H7 (cell line): ENCODE measurements at places on chromosomes 13 and 19. TPM values are rescaled to one million over a fixed set of nuclear protein-coding genes. Genes with fewer than 3 reads are reported as not detected.

- no peak for DNase-seq
Observed at GRCh38 chr13:44206434-44206833, 167.2 kb upstream of the SERP2 start.

DNA sequence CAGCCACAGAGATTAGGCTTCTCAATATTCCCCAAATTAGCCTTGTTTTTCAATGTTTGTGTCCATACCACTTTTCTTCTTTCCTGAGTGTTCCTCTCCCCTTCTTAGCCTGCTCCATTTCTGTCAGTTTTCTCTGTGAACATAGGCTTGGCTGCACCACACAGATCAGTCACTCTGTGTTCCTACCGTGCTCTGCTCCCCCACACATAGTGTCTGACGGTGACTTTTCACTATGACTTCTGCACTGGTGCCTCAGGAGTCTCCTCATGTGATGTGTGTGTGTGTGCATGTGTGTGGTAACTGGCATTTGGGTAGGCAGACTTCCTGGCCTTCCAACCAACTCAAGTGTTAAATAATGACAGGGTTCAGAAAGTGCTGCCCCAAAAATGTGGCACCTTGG is 47.9 kb upstream of the MYCBP2 start:
- DNase-seq = peak; percentile 10

- DNase-seq = no peak
Observed at GRCh38 chr13:89628567-89628966, 1718.9 kb upstream of the MIR17HG start.

DNA sequence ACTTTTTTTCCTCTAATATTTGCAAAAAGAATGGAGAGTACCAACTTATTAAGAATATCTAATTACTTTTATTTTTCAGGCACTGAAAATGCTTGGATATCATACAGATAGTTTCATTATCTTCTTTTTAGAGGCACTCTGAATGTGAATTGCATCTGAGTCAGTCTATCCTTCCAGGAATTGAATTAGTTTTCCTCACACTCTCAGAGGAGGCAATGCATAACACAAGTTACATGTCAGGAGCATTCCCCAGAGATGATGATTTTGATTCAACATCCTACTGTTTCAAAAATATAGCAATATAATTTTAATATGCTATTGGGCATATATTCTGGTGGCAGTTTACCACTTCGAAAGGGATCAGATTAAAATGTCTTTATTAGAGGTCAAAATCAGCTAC is 1315.4 kb downstream of the PCDH9 start:
- DNase-seq = no peak

GRCh38 chr13:75454497-75454896 is 27.5 kb downstream of the TBC1D4 start:
- no peak for DNase-seq

DNA sequence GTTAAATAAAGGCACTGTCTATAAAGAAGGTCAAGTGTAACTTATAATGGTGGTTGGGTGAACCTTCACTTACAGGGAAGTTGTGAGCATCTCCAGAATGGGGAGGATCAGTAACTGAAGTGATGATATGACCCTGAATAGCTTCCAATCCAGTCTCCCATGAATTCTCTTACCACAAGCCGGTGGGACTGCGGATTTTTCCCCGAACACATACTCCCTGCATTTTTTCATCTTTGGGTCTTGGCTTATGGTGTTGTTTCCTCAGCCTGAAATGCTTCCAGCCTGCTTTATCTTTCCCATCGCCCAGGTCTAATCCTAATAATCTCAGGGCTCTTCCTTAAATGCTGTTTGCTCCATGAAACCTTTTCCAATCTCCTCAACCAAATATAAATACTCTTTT is 2.0 kb upstream of the CSNK1A1L start:
- DNase-seq = no peak

DNA sequence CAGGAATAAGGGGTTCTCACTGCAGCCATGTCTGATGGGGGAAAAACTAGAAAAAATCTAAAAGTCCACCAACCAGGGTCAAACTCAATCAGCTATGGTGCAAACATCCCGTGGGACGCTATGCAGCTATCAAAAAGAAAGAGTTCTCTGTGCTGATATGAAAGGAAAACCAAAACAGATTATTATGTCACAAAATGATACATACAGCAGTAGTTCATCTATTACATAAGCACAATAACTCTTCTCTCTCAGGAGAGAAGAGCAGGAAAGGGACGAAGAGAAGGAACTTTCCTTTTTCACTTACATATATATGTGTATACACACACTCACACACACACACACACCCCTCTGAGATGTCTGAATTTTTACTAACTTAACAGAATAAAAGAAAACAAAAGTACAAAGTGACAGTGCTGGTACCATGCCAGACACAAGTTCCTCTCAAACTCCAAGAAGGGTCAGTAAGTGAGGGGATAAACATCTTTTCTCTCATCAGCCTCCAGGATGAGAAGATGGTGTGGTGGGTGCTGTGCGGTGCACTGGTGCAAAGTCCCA is 2.9 kb upstream of the FKRP start:
- DNase-seq = no peak

- no peak for DNase-seq
Observed at GRCh38 chr13:74452176-74452575, 318.0 kb upstream of the KLF12 start.

DNA sequence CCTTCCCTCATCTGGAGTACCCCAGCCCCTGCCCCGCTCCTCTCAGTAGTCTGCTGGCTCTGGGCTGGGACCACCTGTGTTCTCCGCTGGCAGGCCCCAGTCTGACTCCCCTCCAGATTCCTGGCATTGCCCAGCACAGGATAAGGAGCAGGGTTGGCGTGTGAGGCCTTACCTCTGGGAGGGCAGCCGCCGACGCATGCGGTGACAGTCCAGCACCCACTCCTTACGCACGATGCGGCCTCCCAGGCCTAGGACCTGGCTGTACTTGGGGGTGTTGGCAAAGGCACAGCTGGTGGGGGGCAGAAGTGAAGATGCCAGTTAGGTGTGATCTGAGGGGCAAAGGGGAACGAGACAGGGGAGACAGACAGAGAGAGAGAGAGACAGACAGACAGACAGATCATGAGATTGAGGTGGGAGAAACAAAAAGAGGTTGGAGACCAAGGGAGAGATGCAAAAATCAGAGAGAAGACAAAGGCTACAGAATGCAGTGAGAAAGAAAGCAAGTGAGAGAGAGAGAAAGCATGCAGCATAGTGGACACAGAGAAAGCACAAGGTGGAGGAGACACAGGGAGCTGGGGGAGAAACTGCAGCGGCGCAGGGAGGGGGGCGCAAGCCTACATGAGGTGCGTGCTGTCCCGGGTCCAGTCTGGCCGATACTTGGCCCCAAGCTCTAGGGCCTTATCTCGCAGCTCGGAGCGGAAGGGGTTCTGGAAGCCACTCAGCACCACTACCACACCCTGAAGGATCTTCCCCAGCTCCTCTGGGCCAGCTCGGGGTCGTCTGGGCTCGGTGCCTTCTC is 18.6 kb downstream of the ZNF575 start:
- DNase-seq = peak; percentile 42

DNA sequence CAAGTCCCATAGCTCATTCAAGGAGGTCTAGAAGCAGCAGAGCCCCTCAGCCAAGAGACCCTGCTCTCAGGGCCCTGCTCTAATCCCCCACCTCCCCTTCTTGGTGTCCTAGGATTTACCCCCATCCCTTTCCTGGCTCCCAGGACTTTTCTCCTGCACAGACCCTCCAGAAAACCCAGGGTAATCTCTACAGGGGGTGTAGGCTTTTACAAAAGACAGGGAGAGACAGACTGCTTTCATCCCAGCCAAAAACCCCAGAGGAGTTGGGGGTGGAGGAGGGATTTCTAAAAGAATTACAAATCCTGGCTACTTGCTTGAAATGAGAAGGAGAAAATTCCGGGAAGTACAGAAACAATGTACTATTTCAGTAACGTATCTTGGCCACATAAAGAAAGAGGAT is 133.3 kb downstream of the TNFSF13B start:
- peak; percentile 20 for DNase-seq

GRCh38 chr19:41691268-41691970 is 3.3 kb upstream of the CEACAM7 start:
- peak; percentile 76 for DNase-seq

GRCh38 chr19:10011974-10012373 is 1.3 kb upstream of the RDH8 start:
- peak; percentile 44 for DNase-seq

GRCh38 chr19:10115392-10116084 is 4.0 kb downstream of the P2RY11 start:
- DNase-seq = no peak

GRCh38 chr19:43700395-43701000 is 15.4 kb upstream of the IRGC start:
- no peak for DNase-seq

GRCh38 chr13:26695360-26695705 is 65.3 kb downstream of the GPR12 start:
- no peak for DNase-seq

DNA sequence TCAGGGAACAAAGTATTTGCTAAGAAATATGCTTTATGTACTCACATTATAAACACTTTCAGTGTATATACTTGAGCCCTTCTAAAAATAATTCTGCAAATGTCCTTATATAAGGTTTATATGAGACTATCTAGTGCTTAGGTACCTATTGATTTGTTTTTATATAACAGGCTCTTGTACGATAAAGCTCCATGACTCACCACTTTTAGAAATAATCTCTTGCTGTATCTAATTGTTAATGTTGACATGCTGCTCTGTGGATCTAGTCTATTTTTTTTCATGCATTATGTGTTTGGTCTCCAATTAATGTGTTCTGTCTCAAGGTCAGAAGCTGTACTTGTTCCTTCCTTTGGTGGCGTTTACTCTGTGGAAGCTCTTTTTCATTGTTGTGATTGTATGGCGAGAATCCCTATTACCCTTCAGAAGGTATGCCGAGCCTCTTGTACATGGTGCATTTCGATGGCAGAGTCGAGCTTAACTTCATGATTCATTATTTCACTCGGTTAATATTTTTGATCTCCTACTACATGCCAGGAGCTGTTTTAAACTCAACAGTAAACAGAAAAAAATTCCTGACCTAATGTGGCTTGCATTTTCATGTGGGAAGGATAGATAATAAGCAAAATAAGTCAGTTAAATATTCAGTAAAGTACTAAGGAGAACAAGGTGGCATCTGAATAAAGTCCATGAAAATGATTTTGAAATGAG is 361.6 kb downstream of the COG6 start:
- DNase-seq = no peak

DNA sequence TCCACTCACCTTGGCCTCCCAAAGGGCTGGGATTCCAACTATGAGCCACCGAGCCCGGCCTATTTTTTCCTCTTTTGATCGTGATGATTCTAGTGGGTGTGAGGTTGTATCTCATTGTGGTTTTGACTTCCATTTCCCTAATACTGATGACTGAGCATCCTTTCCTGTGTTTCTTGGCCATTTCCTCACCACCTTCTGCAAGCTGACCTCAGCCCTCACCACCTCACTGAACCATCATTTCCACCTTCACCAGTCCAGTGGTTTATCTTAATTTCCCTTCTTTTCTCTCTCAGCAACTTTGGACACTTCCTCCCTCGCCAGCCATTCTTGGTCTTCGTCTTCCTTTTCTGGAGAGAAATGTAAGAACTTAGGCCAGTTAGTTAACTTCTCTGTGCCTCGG is 13.0 kb upstream of the BICRA start:
- no peak for DNase-seq

- DNase-seq = peak; percentile 62
Observed at GRCh38 chr19:57888107-57888559, 704 bp downstream of the ZNF814 start.

GRCh38 chr19:42427313-42427712 is at the start of gene LIPE:
Gene LIPE, minus strand, starts transcription at chr19:42427388. Its CDS starts 239 bp downstream, at chr19:42427149.
- no peak for DNase-seq

DNA sequence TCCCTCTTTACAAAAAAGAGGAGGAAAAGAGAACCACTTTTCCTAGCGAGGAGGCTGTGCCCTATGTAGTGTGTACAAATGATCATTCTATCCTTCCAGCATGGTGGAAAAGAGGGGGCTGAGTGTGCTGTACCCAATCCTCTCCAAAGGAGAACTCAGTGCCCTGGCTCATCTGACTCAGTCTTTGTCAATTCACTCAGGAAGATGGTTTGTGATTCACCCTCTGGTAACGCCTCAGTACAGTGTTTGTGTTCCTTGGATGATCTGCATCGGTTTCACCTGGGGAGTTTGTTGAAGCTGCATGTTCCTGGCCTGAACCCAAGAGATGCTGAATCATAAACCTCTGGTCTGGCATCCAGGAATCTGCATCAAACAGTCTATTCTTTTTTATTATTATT is 18.3 kb upstream of the ENOX1 start:
- peak; percentile 47 for DNase-seq

DNA sequence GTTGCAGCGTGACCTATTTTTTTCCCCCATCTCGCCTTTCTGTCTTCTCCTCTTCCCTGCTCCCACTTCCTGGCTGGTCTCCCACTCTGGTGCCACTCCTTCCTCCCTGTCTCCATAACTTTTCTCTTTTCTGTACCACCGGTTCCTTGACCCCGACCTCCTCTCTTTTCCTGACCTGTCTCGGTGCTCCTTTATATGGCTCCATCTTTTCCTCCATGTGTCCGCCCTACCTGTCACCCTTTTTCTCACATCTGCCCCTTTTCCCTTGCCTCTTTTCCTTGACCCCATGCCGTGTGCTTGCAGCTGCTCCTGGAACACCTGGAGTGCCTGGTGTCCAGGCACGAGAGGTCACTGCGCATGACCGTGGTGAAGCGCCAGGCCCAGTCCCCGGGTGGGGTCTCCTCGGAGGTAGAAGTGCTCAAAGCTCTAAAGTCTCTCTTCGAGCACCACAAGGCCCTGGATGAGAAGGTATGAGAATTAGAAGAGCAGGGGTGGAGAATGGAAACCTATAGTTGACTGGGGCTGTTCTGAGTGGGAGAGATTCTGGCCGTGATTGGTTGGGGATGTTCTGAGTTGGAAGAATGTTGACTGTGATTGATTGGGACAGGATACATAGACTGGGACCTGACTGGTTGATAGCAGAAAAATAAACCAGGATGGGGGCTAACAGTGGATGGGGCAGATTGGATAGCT is 9.3 kb downstream of the PPFIA3 start:
- DNase-seq = no peak

- peak; percentile 62 for DNase-seq
Observed at GRCh38 chr13:51148952-51149573, 38.0 kb upstream of the C13orf42 start.

DNA sequence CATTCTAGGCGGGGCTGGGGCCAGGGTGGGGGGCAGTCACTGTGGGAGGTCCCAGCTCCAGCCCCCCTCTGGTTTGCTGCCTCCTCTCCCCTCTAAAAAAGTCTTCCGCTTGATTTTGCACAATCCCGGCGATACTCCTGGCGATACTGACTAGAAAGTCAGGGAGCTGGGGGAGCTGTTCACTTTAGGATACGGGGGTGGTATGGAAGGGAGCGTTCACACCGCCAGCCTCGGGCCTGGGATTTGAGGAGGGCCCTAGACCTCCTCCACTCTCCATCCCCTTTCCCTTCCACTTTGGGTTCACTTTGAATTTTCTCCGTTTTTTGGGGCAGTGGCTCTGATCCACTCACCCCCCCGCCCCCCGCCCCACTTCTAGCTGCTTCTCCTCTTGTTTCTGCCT is 35.0 kb downstream of the KEAP1 start:
- DNase-seq = peak; percentile 80

GRCh38 chr19:39554701-39555311 is 14.8 kb upstream of the EID2 start:
- DNase-seq = no peak

- DNase-seq = no peak
Observed at GRCh38 chr19:56765137-56765536, 75.4 kb downstream of the PEG3 start.

- DNase-seq = no peak
Observed at GRCh38 chr13:35292329-35292728, 184.2 kb downstream of the MAB21L1 start.

Gene SHANK1
- 0.35 and 0.67 TPM in 2 replicates for total RNA-seq

Gene PDX1
- not detected in 2 replicates for total RNA-seq

Gene ZNF682
- total RNA-seq = 2.4 and 4.4 TPM in 2 replicates

Gene CXCL17
- total RNA-seq = not detected in 2 replicates

Gene CLEC11A
- total RNA-seq = 4.7 and 7.1 TPM in 2 replicates

Gene SBSN
- total RNA-seq = not detected in 2 replicates

Gene ZNF443
- total RNA-seq = 0.24 and 0.41 TPM in 2 replicates

Gene CRLF1
- 47.4 and 52.8 TPM in 2 replicates for total RNA-seq
